ENCODE measurements at places on chromosomes 7 and 10.

- DNase-seq: no peak
Observed at GRCh38 chr7:93957767-93958166, 36.2 kb downstream of the GNG11 start.

- DNase-seq: no peak
Observed at GRCh38 chr7:29508608-29509007, 55.0 kb upstream of the PRR15 start.

GRCh38 chr10:79132681-79133381, 64.1 kb downstream of the ZMIZ1 start:
- DNase-seq: no peak

GRCh38 chr10:129853562-129853903, 110.5 kb downstream of the EBF3 start:
- no peak for DNase-seq

DNA sequence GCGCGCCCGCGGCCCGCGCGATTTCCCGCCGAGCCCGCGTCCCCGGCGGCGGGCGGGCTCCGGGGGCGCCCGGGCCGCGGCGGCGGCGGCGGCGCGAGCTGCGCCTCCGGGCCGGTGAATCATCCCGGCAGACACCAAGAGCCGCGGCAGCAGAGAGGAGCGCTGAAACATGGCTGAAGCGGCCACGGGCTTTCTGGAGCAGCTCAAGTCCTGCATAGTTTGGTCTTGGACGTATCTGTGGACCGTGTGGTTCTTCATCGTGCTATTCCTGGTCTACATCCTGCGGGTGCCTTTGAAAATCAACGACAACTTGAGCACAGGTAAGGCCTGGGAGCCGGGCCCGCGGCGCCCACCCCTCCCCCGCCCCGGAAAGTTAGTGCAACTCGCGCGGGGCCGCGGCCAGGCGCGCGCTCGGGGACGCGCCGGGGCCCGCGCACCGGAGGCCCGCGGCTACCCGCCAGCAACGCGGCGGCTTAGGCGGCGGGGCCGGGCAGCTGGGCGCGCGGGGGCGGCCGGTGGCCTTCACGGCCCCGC, at the start of gene ST7:
TSS of gene ST7 (plus strand) at position 130 of the 534 bp plus-strand sequence. CDS start at position 170, 40 bp downstream.
- DNase-seq: peak; percentile 84

DNA sequence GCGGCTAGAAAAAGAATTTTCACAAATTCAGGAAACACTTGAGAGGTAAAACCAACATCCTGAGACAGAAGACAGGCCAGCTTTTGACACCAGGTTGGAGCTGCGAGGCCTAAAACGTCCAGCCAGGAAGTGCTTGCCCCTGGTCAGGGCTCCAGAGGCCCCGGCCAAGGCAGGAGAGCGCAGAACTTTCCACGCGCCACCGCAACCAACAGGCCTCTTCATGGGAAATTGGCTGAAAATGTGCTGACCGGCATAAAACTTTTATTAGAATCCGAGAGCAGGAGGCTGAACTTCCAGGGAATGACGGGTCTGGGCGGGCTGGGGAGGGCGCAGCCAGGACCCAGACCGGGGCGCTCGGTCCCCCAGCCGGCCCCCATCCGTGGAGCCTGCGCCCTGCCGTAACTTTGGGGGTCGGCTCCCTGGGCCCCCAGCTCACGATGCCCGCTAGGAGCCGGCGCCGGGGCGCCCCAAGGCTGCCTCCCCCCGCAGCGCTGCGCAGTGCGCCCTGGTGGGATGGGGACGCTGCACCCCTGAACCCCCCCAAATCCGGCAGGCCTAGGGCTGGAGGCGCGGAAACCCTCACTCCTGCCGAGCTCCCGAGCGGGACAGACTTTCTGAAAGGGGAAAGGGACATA, 414.0 kb upstream of the MKI67 start:
- DNase-seq: peak; percentile 87

- DNase-seq: no peak
Observed at GRCh38 chr7:42794673-42795072, 117.2 kb downstream of the C7orf25 start.

GRCh38 chr10:19947656-19948055, 131.4 kb downstream of the PLXDC2 start:
- DNase-seq: no peak

Measured in hindlimb muscle (tissue), 1 donor.